ENCODE measurements at places on chromosomes 4 and X. TPM values are rescaled to one million over a fixed set of nuclear protein-coding genes. Genes with fewer than 3 reads are reported as not detected.

DNA sequence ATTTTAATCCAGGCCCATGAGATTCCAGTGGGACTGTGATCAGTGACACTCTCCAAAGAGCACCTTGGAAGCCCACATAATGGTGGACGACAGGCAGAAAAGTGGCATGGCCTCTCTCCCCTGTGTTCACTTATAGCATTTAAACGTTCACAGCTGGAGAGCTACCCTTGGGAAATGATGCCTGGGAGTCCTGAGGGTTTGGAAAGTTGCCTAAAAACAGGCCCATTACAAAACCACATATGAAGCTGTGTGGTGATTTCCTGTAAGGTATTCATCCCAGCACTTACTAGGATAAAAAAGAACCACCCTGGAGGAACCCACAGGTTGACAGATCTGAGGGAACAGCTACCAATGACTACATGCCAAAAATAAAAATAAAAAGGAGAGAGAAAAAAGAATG is 193.2 kb downstream of the RASL11B start:
- no peak for DNase-seq

DNA sequence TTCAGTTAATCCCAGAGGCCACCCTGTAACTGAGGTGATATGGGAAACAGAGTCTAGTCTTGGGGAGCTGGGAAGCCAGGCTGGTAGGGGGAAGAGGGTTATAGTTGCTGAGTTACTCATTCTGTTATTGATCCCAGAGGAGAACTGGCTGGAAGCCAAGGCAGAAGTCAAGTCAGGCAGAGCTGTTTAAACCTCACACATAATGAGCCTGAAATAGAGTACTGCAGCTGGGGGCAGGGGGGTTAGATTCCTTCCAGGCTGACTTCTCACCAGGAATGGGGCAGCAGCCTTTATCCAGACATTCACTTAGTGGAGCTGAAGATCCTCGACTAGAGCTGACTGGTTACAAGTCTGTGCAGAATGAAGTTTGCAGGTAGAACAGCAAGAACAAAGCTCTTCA is 144.9 kb downstream of the C4orf33 start:
- no peak for DNase-seq

GRCh38 chr4:53103481-53103880 is 241.4 kb downstream of the RASL11B start:
- no peak for DNase-seq

- no peak for DNase-seq
These were observed 221.5 kb upstream of the RPL34 start for GRCh38 chr4:108398836-108399235.

DNA sequence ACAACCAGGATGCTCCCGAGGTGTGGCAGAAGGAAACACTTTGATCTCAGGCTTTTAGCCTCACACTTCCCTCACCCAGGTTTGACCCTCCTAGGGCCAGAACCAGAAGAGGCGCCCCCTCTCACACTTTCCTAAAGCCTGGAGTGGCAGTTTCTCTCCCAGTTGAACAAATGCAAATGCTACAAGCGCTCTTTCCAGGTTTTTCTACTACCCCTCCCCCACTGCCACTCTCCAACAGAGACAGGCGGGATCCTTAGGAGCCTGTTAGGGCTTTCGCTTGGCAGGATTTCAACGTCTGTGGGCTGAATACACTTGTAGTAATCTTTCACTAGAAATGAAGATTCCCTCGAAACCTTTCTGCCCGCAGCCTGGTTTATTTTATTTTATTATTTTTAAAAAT is 2.4 kb downstream of the TSC22D3 start:
- DNase-seq: no peak

DNA sequence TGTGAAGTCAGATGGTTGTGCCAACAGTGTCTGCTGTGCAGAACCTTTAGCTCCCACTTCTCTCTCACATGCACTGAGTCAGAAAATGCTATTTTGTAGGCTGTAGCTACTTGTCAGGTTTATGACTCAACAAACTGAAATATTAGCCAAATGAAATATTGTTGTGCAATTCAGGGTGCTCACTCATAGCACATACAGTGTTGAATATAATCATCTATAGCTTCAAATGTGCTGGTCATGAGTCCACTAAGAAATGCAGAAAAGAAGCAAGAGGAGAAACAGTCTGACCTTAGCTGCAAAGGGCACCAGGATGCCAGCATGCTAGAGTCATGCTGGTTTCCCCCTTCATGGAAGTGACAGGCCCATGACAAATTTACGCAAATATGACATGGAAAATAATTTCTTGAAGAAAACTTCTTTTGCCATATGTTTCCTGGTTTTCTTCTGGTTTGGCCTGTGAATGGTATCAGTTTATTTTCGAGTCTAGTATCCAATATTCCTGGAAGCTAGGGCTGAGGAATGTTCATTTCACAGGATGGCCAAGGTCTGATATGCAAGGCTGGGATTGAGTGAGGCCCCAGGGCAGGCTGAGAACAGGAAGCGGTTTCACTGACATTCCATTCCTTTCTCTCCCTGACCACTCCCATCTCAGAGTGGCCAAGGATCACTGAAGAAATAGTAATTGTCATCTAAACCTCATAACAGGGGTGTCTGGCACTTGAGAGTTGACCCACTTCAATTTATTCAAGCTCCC is 10.3 kb upstream of the CXCL2 start:
- DNase-seq: no peak

DNA sequence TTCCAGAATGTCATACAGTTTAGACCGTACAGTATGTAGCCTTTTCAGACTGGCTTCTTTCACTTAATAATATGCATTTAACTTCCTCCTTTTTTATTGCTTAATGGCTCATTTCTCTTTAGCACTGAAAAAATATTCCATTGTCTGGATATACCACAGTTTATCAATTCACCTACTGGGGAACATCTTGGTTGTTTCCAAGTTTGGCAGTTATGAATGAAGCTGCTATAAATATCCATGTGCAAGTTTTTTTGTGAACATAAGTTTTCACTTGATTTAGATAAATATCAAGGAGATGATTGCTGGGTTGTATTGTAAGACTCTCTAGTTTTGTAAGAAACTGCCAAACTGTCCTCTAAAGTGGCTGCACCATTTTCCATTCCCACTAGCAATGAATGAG is 375.5 kb downstream of the PCDH18 start:
- DNase-seq: no peak

DNA sequence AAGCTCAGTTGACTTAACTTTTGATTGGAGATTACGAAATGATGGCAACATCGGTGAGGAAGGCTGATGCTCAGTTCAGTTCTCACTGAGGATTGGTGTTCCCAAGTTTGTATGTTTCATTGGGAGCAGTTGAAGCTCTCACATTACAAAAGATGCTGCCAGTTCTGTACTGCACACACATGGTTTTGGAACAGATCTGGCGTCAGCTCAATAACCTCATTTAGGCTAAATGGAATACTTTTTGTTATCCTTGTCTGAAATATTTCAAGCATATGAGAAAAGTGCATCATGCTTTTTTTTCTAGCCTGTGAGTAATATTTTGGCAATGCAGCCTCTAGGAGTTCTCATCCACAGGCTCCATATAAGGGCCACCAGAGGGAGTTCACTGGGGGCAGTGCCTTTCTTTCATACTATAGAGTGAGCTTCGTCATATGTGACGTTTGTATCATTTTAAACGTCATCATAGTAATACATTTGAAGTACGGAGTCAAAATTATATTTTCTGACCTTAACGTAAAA is 4.1 kb downstream of the ENPEP start:
- DNase-seq: no peak

BLTP1 gene
- 28.9 TPM for total RNA-seq

SPANXA2 gene
- total RNA-seq: not detected

GPR82 gene
- total RNA-seq: 0.22 TPM

EXOC1L gene
- not detected for total RNA-seq

PDCL2 gene
- total RNA-seq: not detected

FAT1 gene
- 55.2 TPM for total RNA-seq

Measured in Right ventricle myocardium inferior (tissue), 1 donor.